ENCODE measurements at places on chromosomes 16 and 17.

- DNase-seq, result no peak
These were observed 2.2 kb upstream of the MAP2K6 start for GRCh38 chr17:69412251-69412671.

DNA sequence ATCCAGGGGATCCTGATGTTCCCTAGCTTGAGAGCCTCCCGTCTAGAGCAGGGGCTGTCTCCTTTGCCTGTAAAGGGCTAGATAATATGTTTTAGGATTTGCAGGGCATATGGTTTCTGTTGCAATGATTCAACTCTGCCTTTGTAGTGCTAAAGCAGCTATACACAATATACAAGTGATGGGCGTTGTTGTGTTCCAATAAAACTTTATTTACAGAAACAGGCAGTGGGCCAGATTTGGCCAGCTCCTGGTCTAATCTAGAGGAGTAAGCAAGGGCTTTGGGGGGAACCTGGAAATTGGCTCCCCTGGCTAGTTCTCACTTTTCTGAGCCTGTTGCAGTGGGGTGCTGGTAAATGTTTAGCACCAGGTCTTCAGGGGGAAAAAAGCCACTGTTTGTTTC is 13.8 kb downstream of the WWOX start:
- no peak for DNase-seq

- DNase-seq, result no peak
These were observed 16.6 kb upstream of the TBX2 start for GRCh38 chr17:61382796-61383688.

DNA sequence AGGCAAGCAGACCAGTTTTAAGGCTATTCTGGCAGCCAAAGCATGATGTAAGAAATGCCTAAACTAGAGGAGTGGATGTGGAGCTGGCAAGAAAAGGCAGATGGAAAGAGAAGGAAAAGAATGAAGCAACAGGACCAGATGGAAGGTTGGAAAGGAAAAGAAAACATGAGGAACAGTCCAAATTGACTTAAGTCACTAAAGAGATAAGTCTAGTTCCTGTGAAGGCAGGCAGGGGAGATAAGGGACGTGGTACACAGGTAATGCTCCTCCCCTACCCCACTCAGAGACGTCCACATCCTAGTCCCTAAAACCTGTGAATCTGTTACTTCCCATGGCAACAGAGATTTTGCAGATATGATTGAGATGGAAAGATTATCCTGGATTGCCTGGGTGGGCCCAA is 43.5 kb downstream of the TEX2 start:
- no peak for DNase-seq

DNA sequence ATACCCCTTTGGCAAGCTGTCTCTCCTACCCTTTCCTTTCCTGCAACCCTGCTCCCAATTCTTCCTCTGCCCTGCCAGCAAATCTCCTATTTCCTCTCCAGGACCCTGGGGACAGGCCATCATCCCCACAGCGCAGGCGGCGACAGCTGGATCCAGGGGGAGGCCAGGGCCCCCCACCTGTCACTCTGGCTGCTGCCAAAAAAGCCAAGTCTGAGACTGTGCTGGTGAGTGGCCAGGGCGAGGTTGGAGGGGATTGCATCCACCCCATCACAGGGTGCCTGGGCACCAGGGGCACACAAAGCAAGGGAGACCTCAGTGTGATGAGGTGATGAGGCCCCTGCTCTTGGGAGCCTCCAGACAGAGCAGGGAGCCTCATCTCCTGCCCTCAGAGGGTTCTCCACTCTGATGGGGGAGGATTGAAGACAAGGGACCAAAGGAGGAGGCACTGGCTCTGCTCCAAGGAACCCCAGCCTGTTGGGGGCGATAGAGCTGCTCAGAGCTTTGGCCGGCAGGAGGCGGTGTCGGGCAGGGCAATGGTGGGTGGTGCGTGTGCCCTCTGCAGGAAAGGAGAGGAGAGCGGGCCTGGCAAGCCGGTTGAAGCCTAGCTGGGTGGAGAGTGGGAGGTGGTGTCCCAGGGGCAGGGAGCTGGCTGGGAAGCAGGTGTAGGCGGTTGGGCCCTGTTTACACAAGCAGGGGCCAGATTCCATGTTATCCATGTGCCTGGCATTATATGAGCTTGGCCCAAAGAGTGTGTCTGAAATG is 15.6 kb upstream of the PDK2 start:
- no peak for DNase-seq

Measured in stimulated activated naive CD8-positive, alpha-beta T cell treated with anti-CD3 and anti-CD28 coated beads, Interleukin-15, amount 100 ng/mL, for 72 hours (primary cell).